ENCODE measurements at places on chromosomes 3 and 15.

DNA sequence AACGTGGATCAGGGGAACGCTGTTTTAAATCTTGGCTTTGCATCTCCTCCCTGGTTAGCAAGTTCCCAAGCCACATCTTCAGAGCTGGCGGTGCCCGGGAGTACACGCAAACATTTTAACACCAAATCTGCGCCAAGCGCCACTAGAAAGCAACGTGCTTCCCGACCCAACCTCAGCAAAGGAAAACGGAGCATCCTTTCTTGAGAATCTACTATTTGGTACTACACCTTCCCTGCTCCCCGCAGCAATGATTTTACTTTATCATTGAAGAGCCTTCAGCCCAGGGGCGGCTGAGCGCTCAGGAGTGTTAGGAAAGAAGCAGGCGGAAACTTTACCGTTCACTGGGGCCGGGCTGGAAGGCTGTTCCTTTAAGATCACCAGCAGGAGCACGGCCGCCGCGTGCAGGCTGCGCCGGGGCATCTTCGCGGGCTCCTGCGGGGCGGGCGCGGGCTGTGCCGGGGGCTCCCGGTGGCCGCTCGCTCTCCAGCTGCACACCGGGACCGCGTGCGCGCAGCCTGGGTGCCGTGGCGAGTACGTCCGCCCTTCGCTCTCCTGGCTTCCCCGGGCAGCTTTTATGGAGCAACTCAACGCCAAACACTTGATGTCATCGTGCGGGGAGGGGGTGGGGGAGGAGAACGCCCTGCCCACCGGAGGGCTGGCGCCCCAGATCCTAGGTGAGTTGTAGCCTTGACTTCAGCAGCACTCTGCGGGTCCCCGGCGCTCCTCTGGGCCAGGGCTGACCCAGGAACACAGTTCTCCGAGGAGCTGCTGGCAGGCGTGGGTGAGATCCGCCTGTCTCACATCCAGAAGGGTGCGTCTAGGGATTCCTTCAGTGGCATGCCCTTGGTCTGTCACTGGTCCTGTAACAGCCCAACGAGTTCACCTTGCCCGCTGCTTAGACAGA is at the start of gene CA12:
TSS of gene CA12 (minus strand) at position 546 of the 904 bp plus-strand sequence. CDS start at position 420, 126 bp downstream.
- DNase-seq: peak; percentile 55

DNA sequence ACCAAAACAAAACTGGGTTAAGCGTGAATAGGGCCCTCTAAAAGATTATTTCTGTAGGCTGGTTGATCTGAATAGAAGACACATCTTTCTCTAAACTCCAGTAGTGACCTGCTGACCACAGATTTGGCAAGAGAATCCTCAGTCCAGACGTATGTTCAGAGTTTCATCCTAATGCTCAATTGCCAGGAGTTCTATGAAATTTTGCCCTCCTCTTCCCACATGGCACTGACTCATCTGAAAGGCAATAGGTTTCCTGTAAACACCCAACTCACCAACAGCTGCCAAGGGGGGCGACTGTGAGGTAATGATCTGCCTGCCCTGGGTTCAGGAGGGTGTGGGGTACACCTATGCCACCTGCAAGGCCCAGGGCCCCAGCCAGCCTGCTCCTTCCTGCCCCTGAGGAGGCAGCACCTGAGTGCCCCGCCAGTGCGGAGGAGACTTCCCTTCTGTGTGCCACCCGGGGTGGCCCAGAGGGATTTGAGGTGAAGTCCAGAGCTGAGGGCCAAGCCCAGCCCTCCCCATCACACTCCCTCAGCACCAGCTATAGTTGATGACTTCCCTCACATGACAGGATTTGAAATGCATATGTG is 8.4 kb upstream of the PLA2G4D start:
- peak; percentile 36 for DNase-seq

GRCh38 chr3:146033950-146034349 is 127.0 kb downstream of the PLOD2 start:
- DNase-seq: no peak

- DNase-seq: no peak
These were observed 34.1 kb upstream of the KLF13 start for GRCh38 chr15:31292391-31293015.

DNA sequence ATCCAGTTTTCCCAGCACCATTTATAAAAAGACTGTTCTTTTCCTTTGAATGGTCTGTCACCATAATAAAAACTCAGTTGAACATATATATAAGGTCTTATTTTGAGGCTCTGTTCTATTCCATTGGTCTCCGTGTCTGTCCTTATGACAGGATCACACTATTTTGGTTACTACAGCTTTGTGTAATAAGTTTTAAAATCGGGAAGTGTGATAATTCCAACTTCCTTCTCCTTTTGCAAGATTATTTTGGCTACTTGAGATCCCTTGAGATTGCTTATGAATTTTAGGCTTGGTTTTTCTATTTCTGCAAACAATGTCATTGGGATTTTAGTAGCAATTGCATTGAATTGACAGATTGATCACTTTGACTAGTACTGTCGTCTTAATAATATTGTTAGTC is 35.7 kb downstream of the SACM1L start:
- no peak for DNase-seq

DNA sequence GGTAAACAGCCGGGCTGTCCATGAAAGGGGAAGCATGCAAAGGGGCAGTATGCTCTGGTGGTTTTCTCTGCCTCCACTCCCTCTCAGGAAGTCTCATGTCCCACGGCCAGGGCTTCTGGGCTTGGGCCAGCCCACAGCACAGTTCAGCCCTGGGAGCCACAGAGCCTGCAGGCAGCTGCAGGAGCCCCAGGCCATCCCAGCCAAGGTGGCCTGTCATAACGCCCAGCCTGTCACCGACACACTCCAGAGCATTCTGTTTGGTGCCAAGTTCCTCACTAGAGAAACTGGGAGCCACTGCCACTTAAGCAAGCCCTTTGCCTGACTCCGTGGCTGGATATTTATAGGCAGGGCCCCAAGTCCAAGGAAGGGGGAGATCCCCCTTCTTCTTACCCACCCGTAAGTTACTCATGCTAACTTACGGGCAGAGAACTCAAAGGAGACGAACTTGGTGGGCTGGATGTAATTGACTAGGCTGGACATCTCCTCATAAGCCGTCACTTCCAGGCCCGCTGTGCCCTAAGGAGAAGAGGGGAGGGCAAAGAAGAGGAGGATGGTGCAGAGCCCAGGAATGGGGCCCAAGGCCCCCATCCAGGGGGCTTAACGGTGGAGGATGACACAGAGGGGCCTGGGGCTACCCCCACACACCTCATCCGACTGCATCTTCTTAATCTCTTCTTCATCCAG is 11.7 kb downstream of the PLCB2 start:
- no peak for DNase-seq

GRCh38 chr15:42147431-42147735 is 9.1 kb downstream of the PLA2G4F start:
- no peak for DNase-seq

GRCh38 chr15:78768531-78769408 is 42.5 kb downstream of the ADAMTS7 start:
- DNase-seq: no peak

DNA sequence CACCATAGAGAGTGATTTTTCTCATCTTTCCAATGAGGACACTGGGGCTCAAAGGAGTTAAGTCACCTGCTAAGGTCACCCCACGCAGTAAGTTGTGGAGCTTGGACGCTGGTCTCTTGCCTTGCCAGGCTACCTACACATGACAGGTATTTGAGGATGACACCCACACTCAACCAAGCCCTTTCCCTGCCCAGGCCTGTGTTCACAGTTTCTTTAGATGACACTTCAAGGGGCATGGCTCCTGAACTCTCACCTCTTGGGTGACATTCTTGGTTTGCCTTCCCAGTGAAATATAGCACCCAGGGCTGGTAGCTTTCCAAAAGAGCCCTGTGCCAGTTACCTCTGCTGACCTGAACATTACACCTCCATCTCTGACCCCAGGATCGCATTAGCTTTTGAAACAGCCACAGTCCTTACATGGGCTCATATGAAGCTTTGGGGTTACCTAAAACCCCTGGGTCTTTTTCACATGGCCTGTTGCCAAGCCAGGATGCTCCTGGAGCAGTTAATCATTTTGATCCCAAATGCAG is 148.0 kb downstream of the RPLP1 start:
- no peak for DNase-seq

DNA sequence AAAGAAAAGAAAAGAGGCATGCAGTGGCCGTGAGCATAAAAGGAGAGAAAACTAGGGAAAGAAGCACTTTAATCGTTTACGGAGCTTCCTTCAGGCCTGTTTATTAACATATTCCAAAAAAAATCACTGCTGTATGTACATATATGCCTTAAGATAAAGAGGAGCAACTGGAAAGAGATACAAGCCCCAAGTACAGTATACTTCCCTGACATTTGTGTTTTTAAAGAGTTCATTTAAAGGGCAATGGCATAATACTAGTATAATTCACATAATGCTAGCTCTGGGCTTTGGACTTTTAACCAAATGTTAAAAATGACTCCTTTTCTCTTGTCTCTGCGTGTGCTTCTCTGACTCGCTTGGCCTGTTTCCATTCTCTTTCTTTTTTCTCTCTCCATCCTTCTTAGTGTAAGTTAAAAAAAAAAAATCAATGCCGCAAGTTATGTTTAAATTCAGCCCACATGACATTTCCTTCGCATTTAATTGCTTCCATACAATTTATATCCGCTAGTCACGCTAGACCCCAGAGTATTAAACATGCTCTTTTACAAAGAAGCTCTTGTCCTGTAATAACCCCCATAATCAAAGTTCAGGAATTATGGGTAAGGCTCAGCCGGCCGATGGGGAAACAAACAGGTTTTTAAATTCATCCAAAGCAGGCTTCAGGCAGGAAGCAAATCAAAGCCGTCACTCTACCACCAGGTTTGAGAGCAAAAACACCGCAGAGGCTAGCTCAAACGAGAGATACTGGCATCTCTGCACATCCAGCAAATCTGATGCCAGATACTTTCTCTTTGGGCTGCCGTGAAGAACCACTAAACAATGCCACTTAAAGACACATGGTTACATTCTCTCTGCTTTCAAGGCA is 19.4 kb downstream of the WWTR1 start:
- no peak for DNase-seq

DNA sequence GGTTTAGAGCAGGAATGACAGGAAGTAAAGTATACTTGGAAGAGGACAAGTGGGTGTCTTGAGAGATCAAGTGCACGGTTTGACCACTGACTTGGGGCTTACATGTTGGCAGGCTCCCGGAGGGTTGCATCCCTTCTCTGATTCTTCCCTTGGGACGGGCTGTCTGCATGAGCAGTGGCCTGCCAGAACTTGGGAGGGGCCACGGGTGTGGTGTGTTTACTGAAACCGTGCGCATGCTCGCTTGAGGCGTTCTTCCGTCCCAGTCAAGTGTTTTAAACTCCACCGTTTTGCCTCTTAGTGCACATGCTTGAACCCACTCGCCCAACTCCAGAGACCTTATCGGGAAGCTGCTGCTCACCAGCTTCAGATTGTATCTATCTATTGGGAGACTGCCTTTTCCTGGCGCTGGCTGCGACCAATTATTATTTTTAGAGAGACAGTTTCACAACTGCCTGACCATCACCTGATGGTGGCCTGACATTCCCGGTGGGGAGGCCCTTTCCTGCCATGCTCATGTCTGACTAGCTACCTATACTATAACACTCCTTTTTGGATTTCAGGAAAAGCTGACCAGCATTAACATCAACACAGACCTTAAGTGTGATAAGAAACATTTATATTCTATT is 14.9 kb upstream of the C3orf22 start:
- no peak for DNase-seq

DNA sequence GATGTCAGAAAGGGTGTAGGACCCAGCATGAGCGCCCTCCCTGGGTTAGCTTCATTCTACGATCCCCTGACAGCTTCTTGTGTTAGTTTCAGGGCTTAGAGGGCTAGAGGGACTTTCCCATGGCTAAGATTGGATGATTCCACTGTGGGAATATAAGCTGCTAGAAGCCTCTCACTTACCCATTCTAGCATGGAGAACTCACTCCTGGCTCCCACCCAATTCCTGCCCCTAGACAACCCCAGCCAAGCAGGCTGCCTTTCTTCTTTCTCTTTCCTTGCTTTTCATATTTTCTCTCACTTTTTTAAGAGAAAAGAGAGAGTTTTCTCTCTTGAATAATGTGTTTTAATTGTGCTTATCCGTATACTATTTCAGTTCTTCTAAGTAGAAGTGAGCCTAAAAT is 335.1 kb upstream of the CNTN6 start:
- no peak for DNase-seq

DNA sequence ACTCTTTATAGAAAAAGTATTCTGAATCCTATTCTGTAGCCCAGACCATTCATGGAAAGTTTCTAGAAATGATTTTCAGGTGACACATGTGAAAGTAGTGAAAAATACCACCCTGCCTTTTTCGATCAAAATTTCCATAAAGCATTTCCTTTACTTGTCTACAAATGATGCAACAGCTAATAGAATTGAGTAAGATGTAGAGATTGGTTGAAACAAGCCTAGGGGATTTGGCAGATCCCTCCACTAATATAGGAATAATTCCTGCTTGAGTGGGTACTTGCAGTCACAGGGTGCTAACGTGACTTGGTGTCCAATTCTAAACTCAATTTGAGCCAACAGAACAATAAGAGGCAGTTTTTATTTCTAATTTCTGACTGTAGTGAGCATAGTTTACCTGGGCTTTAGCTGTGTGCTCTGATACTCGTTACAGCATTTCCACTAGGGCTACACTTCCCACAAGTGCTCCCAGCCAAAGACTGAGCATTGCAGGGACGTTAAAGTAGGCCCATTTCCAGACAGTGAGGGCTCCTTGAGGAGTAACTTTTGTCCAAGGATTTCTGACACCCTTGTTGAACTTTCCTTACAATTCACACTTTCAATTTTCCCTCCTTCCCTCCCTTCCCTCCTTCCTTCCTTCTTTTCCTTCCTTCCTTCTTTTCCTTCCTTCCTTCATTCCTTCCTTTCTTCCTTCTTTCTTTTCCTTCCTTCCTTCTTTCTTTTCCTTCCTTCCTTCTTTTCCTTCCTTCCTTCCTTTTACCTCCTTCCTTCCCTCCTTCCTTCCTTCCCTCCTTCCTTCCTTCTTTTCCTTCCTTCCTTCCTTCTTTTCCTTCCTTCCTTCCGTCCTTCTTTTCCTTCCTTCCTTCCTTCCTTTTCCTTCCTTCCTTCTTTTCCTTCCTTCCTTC is 53.9 kb upstream of the TP63 start:
- no peak for DNase-seq

GRCh38 chr3:17985658-17986347 is 243.4 kb upstream of the TBC1D5 start:
- DNase-seq: peak; percentile 40

DNA sequence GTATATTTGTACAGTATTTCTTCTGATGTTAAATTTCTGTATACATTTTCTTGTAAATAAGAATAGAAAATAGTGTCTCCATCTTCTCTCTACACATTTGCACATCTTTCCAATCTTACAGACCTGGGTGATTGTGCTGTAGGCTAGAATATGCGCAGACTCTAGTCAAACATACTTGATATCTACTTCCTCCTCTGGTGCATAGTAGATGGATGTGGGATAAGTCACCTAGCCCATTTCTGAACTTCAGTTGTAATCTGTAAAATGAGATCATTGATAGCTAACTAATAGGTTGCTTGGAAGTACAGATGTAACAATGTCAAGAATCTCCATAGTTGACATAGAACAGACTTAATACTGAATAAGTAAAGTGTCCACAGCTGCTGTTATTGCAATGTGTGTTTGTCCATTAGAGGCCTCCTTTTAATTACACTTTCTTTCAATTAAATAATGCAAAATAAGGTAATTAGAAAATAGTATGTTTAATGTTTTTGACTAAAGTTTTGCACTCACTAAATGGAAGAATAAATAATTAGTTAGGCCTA is 46.7 kb downstream of the ALCAM start:
- no peak for DNase-seq

Measured in PC-3 (cell line).